ENCODE measurements at places on chromosomes 11 and 22.

DNA sequence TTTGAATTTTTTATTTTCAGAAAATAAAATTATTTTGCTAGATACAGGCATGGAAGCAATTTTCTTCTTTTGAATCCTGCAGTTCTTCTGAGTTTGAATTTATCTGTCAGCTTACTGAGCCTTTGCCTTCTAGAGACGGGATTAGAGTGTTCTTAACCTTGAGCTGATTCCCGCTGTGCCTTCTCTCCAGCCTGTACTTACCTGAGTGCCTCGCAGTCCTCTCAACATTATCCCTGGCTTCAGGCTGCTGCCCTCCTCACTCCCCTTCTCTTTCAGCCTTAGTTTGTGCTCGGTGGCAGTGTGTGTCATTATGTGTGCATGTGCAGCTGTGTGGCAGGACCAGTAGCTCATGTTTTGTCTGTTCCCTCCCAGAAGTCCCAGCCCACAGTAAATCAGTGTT, 24.3 kb downstream of the OSBP2 start:
- no peak for DNase-seq

DNA sequence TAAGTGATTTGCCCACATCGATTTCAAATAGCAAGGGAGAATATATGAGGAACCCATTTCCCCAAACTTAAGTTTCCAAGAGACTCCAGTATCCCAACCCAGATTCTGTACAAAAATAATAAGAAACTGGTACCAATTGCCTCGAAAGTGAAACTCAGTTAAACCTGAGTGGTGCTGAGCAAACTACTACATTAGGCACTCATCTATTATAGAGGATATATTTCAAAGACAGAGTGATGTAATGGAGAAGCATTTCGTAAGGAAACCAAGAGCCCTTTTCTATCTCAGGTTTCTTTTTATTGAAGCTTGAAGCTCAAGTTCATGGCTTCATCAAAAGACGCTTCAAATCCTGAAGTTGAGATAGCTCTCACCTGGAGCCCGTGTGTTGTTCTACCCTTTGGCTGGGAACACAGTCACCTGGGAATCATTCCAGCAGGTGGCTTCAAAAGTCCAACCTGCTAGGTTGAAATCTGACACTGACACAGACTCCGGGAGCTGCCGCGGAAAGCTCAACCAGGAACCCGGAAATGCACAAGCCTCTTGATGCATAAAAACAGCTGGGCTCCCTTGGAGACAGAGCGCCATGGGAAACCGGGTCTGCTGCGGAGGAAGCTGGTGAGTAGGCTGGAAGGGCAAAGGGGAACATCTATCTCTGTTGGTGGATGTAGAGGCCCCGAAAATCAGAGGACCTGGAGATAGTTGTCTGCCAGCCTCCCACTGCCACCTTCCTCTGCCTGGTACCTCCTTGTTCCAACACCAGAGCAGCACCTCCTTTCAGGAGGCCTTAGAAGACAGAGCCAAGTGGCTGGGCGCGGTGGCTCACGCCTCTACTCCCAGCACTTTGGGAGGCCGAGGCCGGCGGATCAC, at the start of gene C11orf52:
TSS of gene C11orf52 (plus strand) at position 524 of the 867 bp plus-strand sequence. CDS start at position 584, 60 bp downstream.
- DNase-seq, result no peak

DNA sequence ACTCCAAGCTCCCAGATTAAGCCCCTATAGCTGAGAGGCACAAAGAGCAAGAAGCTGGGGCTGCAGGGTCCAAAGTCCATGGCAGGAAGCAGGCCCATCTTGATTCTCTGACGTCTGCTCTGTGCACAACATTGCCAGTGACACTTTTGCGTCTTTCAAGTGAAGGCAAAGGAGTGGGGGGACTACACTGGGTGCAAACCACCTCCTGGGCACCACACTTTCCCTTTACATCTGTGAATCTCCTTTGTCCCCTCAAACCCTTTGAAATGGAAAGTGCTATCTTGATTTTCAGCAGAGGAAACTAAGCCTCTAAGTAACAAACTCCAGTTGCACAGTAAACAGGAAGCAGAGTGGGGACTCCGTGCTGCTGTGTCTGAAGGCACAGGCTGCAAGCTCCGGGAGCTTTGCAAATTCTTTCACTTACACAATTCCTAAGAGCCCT, 428.0 kb downstream of the LARGE1 start:
- no peak for DNase-seq

DNA sequence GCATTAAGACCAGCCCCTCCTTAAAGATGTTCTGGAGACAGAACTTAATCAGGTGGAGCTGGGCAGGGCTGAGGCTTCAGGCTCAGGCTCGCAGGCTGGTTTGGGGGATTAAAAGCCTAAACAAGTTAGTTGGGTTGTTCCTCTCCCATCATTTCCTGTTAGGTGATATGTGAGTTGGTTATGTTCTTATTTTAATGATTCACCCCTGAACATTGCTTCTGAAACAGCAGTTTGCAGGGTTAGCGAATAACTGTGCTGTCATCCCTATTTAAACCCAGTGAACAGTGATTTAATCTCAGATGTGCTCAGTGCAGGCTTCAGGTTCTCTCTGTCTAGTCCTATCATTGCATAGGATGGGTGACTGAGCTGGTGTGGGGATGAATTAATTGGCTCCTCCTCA, 47.4 kb upstream of the BIRC3 start:
- no peak for DNase-seq

GRCh38 chr11:46900091-46900746, 18.1 kb downstream of the LRP4 start:
- no peak for DNase-seq

- DNase-seq, result no peak
Measured at GRCh38 chr11:75105462-75105925, 8.8 kb upstream of the OR2AT4 start.

DNA sequence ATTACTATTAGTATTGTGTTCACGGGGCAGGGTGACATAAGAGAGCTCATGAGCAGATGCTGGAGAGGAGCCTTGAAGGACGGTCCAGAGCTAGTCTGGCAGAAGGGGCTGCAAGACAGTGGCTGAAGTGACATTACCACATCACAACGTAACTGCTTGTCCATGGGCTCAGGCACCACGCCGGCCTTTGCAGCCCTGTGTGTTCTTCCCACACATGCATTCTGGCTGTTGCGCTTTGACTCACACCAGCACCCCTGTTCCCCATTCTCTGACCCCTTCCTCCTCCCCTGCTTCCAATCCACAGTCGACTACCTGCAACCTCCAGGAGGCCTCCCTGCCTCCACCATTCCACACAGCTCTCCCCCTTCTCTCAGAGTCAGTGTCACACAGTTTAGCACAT, 103.3 kb downstream of the ME3 start:
- DNase-seq, result no peak

DNA sequence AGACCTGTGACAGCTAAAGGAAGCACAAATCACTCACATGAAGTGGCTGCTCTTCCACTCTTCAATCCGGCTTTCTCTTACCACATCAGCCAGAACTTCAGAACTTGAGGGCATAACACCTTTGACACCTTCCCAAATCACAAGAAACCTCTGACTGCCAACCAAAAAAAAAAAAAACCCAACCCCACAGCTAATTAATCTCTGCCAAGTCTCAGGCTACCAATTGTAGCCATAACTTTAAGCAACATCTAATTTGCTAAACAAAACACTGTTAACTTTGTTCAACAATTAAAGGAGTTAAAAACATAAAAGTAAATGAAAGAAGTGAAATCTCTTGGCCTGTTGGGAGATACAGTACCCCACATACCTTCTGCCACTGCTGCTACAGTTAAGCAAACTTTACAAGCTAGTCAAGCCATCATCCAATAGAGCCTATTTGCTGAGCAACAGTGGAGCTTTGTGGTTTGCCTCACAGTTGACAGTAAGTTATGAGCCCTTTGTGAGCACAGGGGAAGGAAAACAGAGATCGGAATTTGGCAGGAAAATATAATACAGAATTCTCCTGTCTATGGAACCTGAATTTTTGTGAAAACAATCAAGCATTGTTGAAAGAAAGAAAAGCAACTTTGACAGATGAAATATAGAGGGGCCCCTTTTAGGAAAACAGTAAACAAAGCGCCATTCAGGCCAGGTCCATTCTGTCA, at the start of gene SOX6:
TSS of gene SOX6 (minus strand) at position 490 of the 704 bp plus-strand sequence. CDS start 15,298 bp downstream, outside the sequence.
- DNase-seq, result no peak

GRCh38 chr11:46119352-46120216, 1.7 kb downstream of the PHF21A start:
- no peak for DNase-seq

DNA sequence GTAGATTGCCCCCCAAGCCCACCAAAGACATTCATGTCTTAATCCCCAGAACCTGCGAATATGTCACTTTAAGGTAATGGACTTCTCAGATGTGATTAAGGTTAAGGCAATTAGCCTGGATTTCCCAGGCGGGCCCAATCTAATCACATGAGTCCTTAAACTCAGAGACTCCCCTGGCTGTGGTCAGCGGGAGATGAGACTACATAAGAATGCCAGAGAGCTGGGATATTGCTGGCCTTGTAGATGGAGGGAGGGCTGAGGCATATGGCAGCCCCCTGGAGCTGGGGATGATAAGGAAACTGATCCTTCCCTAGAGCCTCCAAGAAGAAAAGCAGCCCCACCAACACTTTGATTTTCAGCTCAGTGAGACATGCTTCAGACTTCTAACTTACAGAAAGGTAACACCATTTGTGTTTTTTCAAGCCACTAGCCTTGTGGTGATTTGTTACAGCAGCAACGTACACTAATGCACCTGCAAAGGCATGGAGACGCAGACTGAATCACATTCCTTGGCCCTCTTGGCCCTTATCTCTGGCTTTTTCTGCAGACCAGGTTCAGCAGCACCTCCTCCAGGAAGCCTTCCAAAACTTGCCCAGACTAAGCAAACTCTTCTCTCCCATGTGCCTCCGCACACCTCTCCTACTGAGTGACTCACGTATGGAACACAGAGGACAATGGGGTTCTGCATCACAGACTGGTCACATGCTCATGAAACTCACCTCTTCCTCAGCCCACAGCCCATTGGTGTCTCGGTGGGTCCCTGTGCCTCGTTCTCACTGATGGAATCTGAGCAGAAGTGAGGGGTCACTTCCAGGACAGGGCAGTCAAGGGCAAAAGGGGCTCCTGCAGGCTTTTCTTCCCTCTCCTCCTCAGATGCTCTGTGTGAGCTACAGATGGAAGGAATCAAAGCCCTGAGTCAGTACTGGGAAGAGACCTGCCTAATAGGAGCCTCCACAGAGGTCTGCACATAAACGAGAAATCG, 86.3 kb upstream of the HMGXB4 start:
- DNase-seq, result no peak

GRCh38 chr22:29704528-29705285, 15.1 kb upstream of the CABP7 start:
- no peak for DNase-seq

- no peak for DNase-seq
Measured at GRCh38 chr11:4577761-4578160, 3.8 kb upstream of the OR52I2 start.

DNA sequence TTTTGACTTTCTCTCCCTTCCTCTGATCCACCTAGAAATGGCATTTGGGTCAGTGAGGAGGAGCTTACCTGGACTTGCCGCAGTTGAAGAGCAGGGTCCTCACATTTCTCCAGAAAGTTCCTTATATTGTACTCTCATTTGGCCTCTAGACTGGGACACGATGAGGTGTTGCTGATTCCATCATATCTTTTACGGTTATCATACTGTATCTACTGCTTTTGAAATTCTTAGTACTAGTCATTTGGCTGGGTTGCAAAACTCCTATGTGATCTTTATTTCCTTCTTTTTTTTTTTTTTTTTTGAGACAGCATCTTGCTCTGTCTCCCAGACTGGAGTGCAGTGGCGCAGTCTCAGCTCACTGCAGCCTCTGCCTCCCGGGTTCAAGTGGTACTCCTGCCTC, 58.7 kb upstream of the FAM181B start:
- no peak for DNase-seq

DNA sequence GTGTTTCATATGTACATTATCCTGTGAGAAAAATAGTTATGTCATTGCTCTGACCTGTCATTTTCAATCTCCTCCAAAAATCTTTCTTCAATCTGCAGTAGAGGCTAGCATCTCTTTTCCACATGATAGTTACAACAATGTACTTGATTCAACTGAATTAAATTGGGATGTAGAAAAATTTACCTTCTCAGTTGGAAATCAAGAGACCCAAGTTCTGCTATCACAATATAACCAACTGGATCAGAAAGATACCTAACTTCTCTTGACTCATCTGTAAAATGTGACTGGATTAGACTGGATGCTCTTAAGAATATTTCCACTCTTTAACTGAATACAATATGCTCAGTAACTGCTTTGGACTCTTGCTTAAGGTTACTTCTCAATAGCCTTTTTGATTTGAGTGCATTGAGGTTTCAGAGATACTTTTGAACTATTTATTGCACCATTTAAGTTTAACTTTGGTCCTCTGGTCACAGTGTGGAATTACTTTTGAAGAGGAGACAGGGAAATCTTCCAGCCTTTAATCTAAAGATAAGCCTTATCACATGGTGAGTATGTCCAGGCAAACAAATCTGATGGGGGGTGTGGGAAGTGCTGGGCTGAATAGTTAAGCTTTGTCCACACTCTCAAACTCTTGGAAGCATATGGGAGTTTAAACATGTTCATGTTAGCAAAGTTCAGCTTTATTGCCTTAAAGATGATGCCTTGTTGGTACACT, 82.3 kb downstream of the YAP1 start:
- no peak for DNase-seq

DNA sequence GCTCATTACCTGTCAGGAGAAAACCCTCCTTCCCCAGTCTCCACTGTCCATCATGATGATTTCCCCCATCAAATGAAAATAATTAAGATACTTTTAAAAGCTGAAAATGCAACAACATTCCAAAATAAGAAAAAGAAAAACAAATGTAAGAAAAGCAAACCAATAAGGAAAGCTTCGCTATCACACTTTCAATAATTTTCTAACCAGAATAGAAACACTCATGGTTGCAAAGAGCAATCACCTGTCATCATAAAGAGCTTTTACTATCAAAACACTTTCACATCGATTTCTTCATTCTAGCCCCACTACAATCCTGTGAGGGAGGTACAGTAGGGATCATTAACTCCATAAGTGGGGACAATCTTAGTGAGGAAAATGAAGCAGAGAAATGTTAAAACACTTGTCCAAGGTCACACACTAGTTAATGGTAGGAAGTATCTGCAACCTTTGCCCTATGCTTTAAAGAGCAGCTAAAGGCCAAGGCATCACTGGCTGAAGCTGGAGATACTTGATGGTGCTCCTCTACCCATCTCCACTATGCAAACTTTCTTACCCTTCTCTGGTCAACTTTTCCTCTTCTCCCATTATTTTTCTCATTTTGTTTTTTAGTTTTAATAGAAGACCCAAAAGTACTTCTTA, 2.6 kb downstream of the RBM4B start:
- no peak for DNase-seq

DNA sequence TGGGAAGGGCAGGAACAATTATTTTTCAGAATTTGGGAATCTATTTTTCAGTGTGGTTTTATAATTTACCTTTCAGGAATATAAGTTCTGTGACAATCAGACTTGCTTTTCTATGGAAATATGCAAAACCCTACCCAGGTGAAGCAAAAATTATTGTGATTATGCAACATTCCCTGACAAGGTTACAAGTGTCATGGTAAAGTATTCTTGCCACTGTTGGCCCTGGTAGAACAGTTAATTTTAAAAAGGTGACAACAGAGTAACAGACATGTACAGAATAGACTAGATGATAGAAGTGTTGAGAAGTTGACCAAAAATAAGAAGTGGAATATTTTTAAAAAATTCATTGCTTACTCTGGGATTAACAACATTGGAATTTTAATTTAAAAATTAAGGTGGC, 29.2 kb downstream of the TRAF6 start:
- DNase-seq, result no peak

- no peak for DNase-seq
Measured at GRCh38 chr11:20342347-20343141, 21.0 kb upstream of the HTATIP2 start.

Data from GM12891 (cell line).